Foreskin melanocyte (primary cell): ENCODE measurements at places on chromosomes 2 and 18.

GRCh38 chr2:154589514-154589913 is 109.0 kb upstream of the KCNJ3 start:
- DNase-seq: no peak

DNA sequence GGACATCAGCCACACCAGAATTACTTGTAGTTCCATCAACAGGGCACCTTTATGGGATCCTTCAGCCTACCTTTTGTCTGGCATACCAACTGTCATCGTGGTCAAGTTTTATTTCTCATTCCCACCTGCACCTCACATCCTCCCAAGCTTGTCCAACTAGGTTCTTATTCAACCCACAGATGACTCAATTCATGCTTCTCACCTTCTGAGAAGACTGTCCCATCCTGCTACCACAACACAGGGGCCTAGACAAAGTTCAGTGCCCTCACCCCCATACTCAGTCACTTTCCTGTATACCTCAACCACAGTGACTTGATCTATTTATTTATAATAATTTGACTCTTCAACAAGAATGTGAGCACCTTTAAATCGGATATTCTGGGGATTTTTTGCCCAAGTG is 114.4 kb upstream of the ACVR1C start:
- DNase-seq: no peak

- no peak for DNase-seq
These were observed 59.8 kb upstream of the RIT2 start for GRCh38 chr18:43175257-43175656.

DNA sequence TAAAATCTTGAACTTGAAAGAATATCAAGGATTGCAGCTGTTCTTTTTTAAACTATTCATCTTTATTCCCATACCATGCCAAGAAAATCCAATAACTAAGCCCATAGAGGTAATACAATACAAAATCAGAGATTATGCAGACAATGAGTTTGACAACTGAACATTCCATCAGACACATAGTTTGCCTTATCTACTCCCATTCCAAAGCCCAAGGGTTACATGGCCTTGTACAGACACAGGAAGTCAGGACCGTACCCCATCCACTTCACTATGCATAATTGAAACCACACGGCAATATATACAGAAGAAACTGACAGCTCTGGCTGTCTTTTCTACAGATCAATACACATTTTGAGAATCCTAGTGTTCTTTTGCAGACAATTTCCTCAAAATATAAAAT is 181.3 kb downstream of the TMX3 start:
- no peak for DNase-seq

DNA sequence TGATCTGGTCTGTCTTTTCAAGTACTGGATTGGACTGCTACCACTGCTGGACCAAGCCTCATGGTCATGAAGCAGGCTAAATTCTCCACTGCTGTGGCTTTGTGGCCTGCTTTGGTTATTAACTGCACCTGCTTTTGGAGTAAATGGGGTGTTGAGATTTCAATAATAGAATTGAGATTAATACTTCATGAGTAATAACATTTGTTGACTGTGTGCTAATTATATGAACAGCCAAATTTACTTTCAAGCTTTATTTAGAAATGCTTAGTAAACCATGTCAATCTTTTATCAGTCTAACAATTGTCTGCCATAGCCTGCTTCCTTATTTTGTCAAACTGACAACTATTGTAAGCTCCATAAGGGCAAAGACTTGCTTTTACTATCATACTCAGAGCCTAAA is 27.4 kb upstream of the MTIF2 start:
- DNase-seq: no peak

DNA sequence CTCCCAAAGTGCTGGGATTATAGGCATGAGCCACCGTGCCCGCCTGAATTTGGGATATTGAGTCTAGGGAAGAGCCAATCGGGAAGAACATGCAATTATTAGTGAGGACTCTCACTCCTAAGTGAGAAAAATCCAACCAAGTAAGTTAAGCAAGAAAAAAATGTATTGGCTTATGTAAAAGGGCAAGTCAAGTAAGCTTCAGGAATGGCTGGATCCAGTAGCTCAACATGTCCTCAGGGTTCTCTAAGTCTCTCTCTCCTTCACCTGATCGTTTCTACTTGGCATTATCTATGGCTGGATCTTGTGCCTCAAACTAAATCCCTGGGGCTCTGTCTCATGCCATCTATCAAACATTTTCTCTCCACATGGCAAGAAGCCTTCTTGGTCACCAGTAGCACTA is 16.1 kb upstream of the CIB4 start:
- DNase-seq: no peak
